ENCODE measurements at places on chromosomes 7 and 10. TPM values are rescaled to one million over a fixed set of nuclear protein-coding genes. Genes with fewer than 3 reads are reported as not detected.

The CACNB2 gene
- total RNA-seq: not detected

The CYP3A7 gene
- total RNA-seq: not detected

The LIPJ gene
- not detected for total RNA-seq

The RPP38 gene
- total RNA-seq: 13.2 TPM

The MBLAC1 gene
- total RNA-seq: 3.0 TPM

Measured in pulmonary artery endothelial cell (primary cell).